ENCODE measurements at places on chromosomes 16 and 17.

DNA sequence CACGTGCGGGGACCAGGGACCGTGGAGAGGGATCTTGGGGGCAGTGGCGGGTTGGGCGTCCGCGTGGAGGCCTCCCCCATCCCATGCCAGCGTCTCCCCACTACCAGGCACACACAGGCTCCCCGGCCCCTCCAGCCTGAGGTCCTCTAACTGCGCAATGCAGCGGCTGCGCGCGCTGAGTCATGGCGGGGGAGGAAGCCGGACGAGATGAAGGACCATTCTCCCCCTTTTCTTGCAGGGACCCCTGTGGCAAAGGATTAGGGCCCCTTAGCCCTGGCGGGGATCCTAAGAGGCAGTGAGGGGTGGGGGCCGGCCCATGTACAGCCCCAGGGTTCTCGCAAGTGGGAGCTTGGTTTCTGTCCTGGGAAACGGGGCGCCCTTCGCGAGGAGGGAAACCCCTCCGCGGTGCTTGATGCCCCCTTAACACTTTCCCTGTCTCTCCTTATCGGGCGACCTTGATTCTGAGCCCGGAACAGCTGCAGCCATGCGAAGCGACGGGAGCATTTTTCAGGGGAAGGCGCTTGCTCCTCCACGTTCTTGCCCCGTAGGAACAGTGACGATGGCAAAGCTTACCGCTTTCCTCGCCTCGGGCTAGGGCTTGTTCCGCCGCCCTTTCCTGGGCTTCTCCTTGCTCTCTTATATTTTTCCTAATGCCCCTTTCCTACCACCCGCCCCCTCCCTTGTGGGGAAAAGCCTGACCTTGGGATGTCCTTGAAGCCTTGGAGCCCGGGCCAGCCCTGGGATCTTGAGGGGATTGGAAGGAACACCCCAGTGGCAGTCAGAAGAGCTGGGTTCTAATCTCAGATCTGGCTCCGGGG is 592 bp downstream of the ALDOA start:
- no peak for DNase-seq

- DNase-seq = no peak
Observed at GRCh38 chr17:82298538-82299421, 18.6 kb downstream of the CD7 start.

DNA sequence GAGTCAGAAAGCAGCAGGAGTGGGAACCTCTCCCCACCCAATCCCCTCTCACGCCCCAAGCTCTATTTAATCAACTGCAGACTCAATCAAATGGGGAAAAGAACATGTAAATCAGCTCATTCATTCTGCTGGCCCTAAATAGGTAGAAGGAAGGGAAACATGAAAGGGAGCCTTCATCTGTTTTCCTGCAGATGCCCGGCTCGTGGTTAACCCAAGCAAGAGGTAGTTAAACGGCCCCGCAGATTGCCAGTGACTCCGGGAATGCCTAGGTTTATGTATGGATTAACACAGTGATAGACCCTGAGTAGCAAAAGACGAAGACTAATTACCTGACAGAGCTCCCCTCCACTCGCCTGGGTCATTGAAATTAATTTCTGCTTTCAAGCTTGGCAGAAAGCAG is 542.0 kb downstream of the WWOX start:
- DNase-seq = no peak

DNA sequence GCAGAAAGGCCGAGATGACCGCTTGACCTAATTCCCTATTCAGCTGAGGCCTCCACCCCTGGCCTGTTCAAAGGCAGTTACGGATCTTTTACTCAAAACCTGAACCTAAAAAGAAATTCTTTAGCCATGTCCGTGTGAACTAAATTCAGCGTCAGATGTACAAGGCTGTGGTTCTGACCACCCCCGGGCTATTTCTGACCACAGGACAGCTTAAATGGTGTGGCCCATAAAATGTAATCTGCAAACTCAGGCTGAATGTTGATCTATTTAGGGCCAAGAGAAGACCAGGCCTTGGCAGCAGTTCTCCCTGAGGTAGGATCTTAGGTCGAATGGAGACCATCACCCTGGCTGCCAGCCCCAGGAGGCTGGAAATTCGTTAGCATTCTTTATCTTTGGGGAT is 485.5 kb downstream of the WWOX start:
- DNase-seq = no peak

- DNase-seq = no peak
Observed at GRCh38 chr17:77952368-77952767, 6.1 kb upstream of the TNRC6C start.

GRCh38 chr17:67056746-67057490 is 12.6 kb downstream of the CACNG1 start:
- no peak for DNase-seq

DNA sequence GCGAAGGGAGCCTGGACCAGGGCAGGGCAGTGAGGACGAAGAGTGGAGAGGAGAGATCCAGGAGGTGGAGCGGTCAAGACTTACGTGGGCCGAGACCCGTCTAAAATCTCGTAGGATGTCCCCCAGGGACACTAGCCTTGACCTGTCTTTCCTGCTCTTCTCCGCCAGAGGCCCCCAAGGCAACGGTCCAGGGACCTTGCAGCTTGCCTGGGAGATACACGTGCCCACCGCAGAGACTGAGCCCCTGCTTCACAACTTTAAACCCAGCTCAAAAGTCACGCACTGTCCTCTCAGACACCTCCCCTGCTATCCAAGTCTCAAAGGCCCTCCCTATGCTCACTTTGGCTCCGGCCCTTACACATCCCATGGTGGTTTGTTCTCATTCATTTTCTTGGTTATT is 9.4 kb downstream of the TIGD7 start:
- DNase-seq = no peak

DNA sequence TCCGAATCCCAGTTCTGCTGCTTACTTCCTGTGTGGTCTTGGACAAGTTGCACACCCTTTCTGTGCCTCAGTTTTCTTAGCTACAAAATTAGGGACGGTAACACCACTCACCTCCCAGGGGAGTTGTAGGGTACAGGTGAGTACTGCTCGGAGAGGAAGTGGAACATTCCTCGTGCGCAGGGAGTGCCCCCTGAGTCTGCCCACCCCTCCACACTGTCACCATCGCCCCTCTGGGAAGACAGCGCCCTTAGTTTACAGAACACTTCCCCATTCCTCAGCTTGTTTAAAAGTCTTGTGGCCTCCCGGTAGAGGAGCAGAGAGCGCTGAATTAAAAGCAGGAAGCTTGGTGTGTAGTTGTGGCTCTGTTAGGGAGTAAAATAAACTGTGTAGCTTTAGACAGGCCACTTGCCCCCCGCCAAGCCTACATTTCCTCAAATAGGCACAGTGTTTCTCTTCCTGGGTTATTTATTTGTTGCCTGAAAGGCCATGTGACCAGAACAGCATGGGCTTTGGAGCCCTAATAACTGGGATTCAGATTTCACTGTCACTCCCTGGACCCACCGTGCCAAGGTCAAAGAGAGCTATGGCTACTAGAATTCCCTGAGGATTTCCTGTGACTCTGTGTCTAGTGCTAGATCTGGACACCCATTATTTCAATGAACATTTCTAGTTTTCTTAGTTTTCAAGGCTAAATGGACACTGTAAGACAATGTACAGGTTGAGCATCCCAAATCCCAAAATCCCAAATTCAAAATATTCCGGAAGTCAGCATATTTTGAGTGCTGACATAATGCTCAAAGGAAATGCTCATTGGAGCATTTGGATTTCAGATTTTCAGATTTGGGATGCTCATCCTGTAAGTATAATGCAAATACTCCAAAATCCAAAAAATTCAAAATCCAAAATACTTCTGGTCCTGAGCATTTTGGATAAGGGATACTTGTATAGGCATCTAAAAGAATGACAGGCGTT is 372.5 kb downstream of the SNX29 start:
- DNase-seq = no peak
